ENCODE measurements at places on chromosomes 13 and 19.

- DNase-seq, result no peak
Measured at GRCh38 chr13:24381541-24382265, 72.3 kb downstream of the C1QTNF9 start.

GRCh38 chr13:97911311-97912138 is 42.0 kb upstream of the IPO5 start:
- DNase-seq, result no peak

GRCh38 chr19:5205381-5205780 is 135.2 kb downstream of the PTPRS start:
- no peak for DNase-seq

DNA sequence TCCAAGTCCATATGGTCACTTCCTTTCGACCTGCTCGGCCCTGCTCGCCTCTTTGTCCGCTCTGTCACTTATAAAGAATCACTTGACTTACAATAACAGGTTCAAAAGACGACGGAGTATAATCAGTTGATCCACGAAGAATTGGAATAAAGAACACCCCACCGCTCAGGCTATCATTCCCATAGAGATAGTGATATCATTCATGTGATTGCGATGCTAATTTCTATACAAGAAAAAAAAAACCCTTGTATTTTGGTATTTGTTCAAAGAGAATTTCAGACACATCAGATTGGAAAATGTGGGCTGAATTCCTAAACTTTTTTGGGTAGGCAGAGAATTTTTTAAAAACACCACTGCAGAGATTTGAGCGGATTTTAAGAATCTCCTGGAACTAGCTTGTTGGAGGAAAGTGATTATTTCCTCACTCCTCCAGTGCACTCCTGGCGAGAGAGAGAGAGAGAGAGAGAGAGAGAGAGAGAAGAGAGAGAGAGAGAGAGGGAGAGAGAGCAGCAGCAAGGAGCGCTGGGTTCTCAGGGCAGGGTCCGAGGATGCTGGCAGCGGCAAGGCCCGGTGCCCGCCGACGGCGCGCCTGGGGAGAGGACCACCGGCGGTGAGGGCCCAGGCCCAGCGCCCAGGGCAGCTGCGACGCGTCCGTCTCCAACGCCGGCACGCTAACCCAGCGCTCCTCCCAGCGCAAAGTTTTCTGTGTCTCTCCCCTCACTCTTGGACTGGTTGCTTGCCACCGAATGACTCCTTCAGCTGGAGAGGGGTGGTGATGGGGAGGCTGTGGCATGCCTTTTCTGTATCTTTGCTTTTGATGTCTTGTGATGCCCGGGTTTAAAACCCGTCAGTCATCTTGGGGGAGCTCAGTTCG is 149.0 kb upstream of the ZNF536 start:
- no peak for DNase-seq

DNA sequence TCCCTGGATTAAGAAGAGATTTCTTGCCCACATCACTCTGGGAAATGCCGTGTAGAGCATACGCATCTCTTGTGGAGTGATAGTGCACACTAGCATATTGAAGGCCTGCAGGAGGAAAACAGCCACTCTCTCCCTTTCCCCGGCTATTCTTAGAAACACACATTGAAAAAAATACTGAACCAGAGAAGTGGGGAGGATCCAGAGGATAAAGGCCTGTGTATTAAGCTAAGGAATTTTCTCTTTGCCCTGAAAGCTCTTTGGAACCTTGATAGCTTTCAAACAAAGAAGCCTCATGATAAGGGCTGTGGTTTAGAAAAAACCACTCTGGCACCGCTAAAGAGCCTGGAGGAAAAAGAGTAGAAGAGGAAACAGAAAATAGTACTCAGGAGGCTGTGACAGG is 386.1 kb upstream of the NBEA start:
- DNase-seq, result no peak

DNA sequence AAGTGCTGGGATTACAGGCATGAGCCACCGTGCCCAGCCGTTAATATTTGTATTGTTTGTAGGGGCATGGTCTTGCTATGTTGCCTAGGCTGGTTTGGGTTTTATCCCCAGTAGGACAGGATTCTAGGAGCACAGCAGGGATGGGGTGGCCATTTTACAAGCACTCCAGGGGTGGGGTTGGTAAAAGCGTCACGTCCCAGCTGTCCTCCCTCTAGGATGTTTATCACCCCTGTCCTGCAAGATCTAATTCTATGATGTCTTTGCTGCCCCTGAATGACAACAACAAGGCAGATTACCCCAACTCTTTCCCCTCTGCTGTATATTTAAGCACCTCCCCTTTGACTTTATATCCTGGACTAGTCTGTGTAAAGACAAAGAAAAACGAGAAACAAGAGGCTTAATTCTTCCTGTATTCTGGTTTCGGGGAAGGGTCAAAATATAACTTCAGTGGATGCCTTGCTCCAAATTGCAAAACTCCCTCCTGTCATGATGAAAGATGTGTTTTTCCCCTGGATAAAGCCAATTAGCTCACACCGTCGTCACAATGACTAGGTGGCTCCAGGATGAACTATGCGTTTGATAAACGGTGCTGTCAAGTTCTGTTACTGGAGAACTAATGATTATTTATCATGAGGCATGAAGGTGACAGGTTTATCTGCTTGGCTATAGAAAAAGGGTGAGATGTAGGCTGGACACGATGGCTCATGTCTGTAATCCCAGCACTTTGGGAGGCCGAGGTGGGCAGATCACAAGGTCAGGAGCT is 27.8 kb upstream of the OR1M1 start:
- no peak for DNase-seq

DNA sequence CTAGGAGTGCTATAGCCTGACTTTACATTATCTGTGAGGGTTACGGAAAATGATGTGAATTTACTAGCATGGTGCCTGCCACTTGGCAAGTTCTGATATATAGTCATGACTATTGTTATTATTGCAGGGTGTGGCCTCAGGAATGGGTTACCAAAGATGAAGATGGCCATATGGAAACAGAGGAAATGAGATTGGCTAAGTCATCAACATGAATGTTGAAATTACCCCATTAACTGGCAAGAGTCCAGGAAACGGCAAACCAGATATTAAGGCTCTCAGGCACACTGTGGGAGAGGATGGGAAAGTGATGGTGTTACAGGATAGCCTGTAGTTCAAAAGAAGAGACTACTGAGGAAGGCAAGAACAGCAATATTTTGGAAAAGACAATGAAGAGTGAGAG is 183.3 kb downstream of the KCNRG start:
- no peak for DNase-seq

- no peak for DNase-seq
Measured at GRCh38 chr19:30691819-30692166, 319.6 kb downstream of the ZNF536 start.

DNA sequence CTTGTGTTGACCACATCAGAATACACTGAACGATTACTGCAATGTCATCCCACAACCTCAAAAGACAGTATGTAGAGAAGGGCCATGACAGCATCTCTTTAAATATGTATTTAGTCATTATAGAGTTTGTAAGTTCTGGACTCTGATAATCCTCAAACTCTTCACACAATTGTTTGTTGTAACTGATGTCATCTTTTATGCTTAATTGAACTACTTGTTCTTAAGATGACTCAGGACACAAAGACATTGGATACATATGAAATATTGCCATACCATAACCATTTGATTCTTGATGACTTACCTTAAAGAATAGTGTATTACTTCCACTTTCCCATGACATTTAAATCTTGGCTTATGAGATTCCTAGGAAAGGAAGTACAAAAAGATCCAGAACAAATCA is 347.6 kb downstream of the KLF5 start:
- no peak for DNase-seq

DNA sequence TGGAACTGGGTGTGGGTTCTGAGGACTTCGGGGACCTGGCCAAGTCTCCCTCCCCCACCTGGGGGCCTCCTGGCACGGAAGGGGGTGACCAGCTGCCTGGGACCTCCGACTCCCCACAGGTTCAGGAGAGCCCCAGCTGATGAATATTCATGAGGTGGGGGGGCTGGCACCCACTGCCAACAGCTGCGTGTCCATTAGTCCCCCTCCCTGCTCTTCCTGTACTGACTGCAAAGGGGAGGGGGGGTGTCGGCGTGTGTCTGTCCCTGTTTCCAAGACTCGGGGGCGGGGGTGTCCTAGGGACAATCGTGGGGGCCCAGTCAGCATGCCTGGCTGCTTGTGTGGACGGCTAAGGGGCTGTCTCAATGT is 10.6 kb upstream of the NFIX start:
- no peak for DNase-seq

DNA sequence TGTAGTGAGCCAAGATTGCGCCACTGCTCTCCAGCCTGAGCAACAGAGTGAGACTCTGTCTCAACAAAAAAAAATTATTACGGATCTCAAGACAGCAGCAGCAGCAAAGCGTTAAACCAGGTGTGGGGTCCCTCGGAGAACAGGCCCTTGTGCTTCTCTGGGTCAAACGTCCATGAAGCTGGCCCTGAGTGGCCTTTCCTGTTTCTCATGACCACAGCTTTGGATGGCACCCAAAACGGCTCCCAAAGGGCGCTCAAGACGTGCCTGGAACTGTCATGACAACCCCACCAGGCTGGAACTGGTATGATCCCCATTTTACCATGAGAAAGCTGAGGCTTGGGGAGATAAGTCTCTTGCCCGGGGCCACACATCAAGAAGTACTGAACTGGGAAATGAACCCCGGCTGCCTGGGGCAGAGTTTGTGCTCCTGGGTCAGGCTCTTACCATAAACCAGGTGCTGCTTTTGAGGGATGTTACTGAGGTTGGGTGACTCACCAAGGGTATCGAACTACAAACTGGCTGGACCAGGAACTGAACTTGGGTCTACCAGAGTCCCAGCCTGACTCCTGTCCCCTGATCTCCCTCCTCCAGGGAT is 11.6 kb upstream of the SAMD1 start:
- no peak for DNase-seq

Measured in stimulated activated effector memory CD8-positive, alpha-beta T cell treated with anti-CD3 and anti-CD28 coated beads, Interleukin-12 subunit alpha, Interleukin-12 subunit beta, amount 100 ng/mL, for 72 hours (primary cell).